ENCODE measurements at places on chromosomes 7 and 10.

DNA sequence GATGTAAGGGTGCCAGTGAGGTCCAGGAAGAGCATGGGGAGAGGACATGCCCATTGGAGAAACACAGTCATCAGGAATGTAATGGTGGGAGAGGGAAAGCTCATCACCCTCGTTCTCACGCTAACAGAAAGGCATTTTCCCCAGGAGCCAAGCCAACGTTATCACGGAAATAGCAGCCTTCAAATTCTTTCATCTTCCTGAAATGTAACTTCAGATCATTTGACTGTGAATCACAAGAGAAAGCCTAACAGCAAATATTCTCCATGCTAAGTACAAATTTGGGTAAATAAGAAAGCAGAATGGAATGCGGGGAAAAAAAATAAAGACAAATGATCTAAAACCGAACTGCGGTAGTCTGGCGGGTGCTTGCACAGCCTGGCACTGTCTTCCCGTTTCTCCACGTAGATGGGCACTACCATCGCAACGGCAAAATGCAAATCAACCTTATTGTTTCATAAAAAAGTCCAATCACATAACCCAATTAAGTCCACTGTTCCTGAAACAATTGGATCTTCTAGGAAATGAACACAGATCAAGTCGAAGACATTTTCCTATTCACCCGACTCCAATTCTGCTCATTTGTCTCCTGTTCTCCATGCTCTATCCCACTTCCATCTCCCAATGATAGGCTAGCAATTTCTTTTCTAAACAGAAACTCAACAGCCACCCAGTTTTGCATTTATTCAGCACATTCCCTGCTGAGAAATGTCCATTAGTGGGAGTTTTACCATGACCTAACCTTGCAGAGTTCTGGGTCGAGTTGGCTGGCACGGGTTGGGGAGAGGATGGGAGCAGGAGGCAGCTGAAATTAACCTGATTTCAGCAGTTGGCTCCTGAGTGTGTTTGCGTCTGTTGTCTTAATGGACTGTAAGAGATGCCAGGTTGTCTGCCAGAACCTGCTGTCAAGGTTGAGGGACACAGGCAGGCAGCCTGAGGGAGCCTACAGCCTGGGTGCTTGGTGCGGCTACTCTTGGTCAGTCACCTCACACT lies 74.6 kb upstream of the FRMD4A start:
- DNase-seq: no peak

DNA sequence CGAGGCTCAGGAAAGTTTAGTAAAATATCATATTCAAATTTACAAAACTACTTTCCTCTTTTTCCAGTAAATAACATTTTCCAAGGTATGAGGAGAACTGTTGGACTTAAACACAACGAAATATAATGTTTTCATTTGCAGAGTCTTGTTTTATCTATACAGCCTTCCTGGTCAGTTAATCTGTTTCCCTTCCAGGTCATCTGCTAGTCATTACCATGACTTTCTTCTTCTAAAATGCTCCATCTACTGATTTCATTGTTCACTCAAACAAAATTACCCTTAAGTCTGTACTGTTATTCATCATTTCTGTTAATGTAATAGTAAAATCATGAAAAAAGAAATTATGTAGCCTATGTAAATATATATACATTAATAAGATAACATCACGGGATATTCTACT lies 69.8 kb downstream of the GNAI1 start:
- no peak for DNase-seq

GRCh38 chr10:131533846-131534526 lies 222.5 kb upstream of the TCERG1L start:
- no peak for DNase-seq

- DNase-seq: peak; percentile 66
These were observed 8.7 kb upstream of the BAMBI start for GRCh38 chr10:28668363-28669226.

GRCh38 chr10:43945094-43945730 lies 296.5 kb upstream of the ZNF32 start:
- no peak for DNase-seq

GRCh38 chr7:41566581-41566980 lies 136.3 kb downstream of the INHBA start:
- DNase-seq: no peak

DNA sequence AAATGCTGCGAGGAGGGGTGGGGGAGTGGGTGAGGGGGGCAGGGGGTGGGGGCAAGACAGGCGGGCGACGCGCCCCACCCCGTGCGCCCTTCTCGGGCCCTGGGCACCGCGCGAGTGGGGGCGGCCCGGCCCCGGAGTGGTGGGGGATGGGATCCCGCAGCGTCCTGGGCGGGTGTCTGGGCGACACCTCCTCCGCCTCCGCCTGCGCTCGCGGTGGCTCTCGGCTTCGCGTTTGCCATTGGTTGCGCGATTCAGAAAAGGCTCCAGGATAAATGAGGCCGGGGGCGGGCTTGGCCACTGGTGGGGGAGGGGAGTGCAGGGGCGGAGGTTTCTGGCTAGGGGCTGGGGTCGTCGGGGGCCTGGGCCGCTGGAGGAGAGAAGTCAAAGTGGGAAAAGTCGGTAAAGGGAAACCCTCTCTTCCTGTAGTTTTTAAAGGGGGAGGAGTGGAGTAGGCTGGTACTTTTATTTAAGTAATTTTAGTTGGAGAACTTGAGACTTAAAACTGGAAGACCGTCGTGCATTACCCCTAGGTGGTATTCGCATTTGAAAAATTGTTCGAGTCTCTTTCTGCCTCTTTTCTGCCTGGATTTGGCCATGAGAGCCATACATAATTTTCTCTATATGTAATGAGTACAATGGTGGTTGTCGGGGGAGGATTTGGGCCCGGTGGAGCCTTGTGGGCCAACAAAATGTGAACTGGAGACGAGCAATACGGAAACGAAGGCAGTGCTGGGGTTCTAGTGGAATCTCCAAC lies 992 bp upstream of the IGF2BP3 start:
- DNase-seq: peak; percentile 93

DNA sequence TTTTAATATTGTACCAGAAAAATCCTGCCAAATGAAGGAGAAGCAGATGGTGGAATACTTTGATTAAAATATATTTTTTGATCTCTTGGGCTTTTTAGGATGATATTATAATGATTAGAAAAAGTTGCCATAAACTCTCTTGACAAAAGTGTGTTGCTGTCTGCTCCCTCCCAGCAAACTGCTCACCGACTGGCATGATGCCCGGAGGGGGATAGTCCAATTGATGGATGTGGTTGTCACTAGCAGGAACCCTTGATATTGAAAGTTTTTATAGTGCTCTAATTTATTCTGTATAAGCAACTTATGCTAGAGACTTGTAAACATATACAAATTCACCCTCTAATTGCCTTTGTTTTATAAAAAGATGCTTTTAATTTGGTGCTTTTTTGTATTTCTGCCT lies 114.0 kb downstream of the DNAH11 start:
- DNase-seq: peak; percentile 40

- no peak for DNase-seq
These were observed 24.9 kb downstream of the MSRB2 start for GRCh38 chr10:23120001-23120934.

DNA sequence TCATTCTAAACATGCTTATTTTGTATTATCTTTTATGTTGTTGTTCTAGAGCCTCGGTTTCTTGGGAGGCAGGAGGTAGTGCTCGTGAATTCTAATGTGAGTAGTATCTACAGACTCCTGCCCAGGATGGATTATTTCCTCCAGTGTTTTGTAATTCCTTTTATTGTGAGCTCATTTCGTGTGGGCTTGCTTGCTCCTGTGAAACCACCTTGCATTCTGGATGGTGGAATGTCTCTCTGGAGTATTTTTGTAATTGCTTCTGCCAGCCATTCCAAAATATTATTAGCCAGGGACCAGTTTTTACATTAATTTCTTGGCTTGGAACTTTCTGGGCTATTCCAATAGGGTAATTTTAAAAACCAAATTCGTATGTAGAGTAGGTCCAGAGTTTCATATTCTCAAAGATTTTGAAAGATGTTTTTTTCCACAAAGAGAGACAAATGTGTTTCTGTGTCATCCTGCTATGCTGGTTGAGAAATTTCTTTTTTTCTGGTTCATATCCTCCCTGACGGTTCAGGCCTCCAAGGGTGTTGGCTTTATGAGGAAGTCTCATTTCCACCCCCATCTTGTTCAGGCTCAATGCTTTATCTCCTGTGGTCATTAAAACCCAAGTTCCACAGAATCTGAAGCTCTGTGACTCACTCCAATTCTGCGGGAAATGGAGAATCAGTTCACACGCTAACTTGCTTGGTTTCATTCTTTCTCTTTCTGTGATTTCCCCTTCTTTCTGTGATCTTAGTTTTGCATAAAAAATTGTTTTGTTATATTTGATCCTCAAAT lies 41.7 kb upstream of the CALD1 start:
- DNase-seq: no peak

DNA sequence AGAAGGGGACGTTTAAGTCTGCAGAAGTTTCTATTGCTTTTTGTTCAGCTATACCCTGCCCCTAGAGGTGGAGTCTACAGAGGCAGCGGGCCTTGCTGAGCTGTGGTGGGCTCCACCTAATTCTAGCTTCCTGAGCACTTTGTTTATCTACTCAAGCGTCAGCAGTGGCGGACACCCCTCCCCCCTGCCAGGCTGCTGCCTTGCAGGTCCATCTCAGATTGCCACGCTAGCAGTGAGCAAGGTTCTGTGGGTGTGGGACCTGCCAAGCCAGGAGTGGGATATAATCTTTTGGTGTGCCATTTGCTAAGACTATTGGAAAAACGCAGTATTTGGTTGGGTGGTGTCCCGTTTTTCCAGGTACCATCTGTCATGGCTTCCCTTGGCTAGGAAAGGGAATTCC lies 147.3 kb upstream of the PRPS1L1 start:
- no peak for DNase-seq

- DNase-seq: no peak
These were observed 77.5 kb upstream of the ANK3 start for GRCh38 chr10:60467202-60467546.

DNA sequence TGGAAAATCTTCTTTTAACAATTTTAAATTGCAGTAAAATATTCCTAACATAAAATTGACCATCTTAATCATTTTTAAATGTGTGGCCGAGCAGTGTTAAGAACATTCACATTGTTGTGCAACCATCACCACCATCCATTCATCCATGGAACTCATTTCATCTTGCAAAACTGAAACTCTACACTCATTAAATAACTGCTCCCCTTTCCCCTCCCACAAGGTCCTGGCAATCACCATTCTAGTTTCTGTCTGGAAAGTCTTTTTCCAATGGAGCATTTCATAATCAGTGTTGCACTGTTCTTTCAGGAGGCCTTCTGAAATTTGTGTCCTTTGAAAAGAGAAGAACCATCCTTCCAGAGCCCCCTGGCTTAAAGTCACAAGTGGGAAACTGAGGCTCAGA lies 233.1 kb downstream of the PLXNA4 start:
- DNase-seq: no peak

DNA sequence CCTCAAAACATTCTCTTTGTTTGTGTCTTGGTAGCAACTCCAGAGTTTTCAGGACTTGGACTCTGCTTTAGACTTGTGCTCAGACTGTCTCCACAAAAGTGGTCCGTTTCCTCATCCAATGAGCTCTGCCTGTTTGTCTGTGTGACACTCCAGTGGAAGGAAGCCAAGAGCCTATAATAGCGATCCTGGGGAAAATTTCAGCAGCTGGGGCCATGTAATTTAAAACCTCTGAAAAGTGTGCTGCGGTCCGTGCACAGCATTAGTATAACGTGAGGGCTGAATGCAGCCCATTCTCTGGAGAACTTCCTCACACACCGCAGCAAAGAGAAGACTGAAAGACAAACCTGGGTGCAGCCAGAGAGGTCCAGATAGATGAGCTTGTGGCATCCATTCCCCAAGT lies at the start of gene LRRC17:
TSS of gene LRRC17 (plus strand) at position 259 of the 400 bp plus-strand sequence. CDS start 20,914 bp downstream, outside the sequence.
- peak; percentile 80 for DNase-seq

GRCh38 chr7:73770002-73770859 lies at the start of gene CLDN3:
TSS of gene CLDN3 (minus strand) at chr7:73770270. CDS start at chr7:73770049, 221 bp downstream.
- peak; percentile 14 for DNase-seq

GRCh38 chr7:93140582-93141191 lies 7.5 kb downstream of the SAMD9L start:
- DNase-seq: no peak

GRCh38 chr7:44195889-44196288 lies 4.9 kb upstream of the YKT6 start:
- no peak for DNase-seq

DNA sequence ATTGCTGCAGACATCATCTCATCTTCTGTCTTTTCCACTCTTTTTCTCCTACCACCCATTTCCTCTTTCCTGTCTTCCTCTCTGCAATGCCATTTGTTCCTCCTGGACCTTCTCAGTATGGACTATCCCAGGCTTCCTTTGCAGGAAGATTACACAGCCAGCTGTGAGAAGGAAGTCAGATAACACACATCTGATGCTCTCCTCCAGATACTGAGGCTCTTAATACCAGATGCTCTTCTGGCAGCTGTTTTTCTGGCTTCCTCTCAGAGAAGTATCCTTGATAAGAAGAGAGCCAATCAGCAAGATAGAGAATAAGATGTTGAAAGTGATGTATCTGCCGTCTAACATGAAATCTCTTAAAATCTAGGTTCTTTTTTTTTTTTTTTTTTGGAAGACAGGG lies 14.4 kb downstream of the KIAA1217 start:
- no peak for DNase-seq

GRCh38 chr10:125792342-125793300 lies 17.0 kb upstream of the MMP21 start:
- DNase-seq: no peak

DNA sequence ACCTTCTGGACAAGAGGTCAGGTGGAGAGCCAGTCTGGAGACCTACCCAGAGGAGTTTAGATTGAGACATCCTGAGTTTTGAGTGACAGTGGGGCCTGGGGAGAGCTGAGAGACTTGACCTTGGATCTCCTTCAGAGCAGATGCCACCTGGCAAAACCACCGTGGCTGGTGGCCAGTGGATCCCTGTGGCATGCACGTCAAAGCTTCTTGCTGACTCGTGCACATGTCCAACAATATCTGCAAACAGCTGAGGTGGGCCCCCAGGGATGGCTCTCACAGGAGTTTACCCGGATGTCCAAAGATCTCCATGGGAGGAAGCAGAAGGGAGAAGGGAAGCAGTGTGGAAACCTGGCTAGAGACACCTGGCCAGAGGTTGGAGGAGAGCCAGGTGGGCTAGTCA lies 230.5 kb downstream of the FANK1 start:
- no peak for DNase-seq

DNA sequence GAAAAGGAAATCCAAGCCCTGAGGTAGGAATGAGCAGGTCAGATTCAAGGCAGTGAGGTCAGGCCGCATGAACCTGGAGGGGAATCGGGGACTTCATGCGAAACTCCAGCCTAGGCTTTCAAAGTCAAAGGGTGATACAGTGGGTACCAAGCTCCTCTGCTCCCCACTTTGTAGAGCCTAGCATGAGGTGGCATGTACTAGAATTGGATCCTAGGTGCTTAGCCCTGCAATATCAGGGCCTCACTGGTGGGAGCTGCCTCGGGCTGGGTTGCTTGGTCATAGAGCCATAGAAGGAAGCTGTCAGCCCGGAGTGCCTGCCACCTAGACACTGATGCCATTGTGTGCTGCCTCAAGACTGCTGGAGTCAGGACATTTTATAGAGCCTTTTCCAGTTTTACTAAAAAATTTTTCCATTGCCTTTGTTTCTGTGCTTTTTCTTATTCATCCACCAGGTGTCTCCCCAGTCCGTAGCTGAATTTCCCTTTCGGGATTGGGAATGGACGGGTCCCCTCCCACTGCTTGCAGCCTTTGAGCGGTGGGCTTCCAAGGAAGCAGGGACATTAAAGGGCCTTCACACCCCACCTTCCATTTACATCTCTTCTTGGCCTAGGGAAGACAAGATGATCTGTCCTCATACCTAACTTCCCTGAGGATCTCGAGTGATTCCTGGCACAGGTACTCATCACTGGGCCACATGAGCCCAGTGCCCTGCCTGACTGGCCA lies 5.5 kb upstream of the LZTS2 start:
- DNase-seq: peak; percentile 89

- peak; percentile 59 for DNase-seq
These were observed 70.9 kb downstream of the SYPL1 start for GRCh38 chr7:106041140-106041717.

GRCh38 chr10:70629338-70629737 lies 26.8 kb upstream of the PRF1 start:
- no peak for DNase-seq

Data from brain (organoid and tissue), 16 donors.